ENCODE measurements at places on chromosomes 1 and 21.

DNA sequence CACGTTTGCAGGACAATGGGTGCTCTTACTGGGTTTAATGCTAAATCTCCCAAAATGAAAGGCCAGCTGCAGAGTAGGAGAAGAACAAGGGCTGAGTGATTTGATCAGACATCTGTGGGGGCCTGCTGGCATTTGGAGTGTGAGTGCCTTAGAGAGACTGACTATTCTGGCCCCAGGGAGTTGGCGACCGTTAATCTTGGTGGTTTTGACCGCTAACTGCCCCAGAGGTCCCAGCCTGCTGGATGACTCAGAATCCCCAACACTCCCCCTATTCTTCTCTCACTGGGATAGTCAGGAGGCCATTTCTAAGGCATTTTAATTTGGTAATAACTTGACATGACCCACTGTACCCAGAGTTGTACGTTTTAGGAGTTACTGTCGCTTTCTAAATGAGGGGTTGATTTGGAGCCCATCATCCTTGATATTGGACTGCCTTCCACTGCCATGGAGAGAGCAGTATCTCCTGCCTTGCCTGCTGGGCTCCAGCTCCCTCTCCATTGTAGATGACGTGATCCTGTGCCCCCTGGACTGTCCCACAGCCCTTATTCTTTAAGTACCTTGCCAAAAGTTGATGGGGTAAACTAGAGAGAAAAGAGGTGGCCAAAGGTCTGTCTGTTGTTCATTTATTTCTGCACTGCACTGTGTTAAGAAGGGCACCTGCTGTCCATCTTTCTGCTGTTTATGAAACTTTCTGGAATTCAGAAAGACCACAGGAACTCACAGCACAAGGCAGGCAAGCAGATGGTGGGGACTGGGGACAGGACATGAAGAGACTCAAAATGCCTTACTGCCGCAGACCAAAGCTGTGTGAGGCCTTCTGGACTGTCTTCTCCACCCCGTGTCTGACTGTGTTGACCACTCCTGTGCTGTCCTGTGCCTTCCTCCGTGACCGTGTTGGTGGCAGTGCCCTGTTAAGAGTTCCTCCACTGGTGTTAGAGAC lies 98.2 kb upstream of the ARTN start:
- no peak overlapping the region for H3K27ac ChIP-seq
- peaks cover 4% of the 10 kb centered on the region for H3K36me3 ChIP-seq
- no peak overlapping the region for H3K4me3 ChIP-seq

DNA sequence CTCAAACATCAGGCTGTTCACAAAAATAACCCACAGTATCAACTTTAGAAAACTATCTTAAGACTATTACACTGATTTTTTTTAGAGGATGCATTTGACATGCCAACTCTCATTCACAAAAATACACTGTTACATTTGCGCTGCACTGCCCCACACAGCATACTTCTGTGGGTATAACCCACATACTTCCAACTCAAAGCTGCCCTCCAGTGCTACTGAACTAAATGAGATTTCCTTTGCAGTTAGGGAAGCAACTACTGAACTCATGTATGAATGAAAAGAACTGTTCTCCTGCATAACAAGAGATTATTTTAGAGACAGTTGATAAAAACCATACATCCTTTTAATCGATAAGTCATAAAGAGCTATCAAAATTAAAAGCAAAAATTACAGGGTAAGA lies 25.8 kb upstream of the GADD45A start:
- no peak for DNase-seq
- H3K4me1 ChIP-seq, result no peaks in the 10 kb centered on the region
- H3K36me3 ChIP-seq, result no peaks in the 10 kb centered on the region

DNA sequence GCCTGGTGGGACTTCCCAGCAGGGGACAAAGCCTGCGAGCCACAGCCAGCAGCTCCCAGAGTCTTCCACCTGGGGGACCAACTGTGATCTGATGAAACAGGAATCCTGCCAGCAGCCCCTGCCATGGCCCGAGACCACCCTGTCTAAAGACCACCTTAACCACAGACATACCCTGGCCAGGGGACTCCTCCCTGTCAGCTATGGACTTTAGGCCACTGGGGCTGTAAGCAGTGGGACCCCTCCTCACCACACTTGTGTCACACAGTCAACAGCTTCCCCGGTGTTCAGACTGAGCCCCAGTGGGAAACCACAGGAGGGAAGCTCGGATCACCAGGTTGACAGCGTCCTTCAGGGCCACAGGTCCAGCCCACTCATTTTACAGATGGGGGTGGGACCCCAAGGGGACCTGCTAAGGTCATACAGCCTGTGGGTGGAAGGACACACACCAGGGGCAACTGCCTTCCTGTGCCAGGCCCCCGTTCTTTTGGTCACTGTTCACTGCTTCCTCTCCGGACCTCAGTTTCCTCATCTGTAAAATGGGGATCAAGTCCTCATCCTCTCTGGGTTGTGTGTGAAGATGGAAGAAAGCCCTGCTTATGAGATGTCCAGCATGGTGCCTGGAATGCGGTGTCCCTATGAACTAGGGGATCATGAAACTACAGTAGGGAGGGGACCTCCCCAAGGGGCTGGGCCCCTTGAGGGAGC lies 11.4 kb downstream of the EPHA2 start:
- no peaks in the 10 kb centered on the region for H3K36me3 ChIP-seq
- peaks cover 8% of the 10 kb centered on the region for H3K4me1 ChIP-seq
- DNase-seq, result no peak
- H3K27ac ChIP-seq, result no peak overlapping the region
- H3K27me3 ChIP-seq, result no peaks in the 10 kb centered on the region

- no peak overlapping the region for H3K4me3 ChIP-seq
- no peaks in the 10 kb centered on the region for H3K36me3 ChIP-seq
- peaks cover 4% of the 10 kb centered on the region for H3K4me1 ChIP-seq
- H3K27ac ChIP-seq, result no peak overlapping the region
- H3K27me3 ChIP-seq, result no peaks in the 10 kb centered on the region
- no peak for DNase-seq
These were observed 89.2 kb downstream of the GPR88 start for GRCh38 chr1:100627054-100627716.
